ENCODE measurements at places on chromosomes 2 and 18. TPM values are rescaled to one million over a fixed set of nuclear protein-coding genes. Genes with fewer than 3 reads are reported as not detected.

GRCh38 chr2:42281416-42282081 is 79.5 kb downstream of the COX7A2L start:
- no peak for DNase-seq

- DNase-seq = no peak
Observed at GRCh38 chr2:237126519-237127174, 41.0 kb downstream of the COPS8 start.

- no peak for DNase-seq
Observed at GRCh38 chr2:59957504-59957903, 596.0 kb downstream of the BCL11A start.

GRCh38 chr2:15766303-15766861 is 174.0 kb upstream of the MYCN start:
- DNase-seq = no peak

DNA sequence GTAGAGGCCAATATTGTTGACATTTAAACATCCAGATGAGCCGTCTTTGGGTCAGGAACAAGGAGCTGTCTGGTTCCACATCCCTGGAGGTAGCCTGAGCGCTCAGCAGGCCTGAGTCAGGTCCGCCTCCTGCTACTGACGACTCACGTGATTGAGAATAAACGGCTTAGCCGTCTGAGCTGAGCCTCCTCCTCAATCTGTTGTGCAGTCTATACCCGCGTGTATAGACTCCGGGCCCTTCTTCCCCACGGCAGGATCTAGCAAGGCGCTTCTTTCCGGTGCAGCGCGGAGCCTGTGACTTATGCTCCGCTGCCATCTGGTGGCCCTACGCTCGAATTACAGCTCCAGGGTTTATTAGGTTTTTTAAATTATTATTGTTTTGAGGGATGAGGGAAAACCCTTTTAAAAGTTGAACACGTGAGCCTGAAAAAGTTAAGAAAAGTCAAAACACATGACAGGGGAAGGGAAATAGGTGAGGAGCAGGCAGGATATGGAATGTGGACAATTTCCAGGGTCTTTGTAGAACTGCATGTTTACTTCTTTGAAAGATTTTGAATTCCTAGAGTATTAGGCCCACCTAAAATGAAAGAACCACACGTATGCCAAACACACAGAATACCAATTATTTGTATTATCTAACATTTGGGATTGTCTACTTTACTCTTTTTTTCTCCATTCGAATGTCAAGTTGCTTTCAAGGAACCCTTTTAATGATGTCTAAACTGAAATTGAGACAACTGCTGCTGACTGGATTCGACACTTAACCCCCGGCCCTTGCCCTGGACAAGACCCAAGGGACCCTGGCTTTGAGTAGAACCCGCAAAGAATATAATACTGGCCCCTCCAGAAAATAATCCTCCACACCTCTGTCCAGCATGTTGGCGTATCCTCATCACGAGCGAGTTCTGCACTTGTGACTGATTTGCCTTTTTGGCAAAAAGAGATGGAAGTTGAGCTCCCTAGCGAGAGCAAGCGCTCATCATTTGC is 112.4 kb upstream of the ZNF236 start:
- peak; percentile 68 for DNase-seq

GRCh38 chr2:197359859-197360258 is 49.3 kb upstream of the ANKRD44 start:
- DNase-seq = no peak

The SLC5A7 gene
- not detected for total RNA-seq

The SERPINB10 gene
- not detected for total RNA-seq
